ENCODE measurements at places on chromosomes 2 and 18.

- no peak for DNase-seq
These were observed 9.8 kb upstream of the LRRFIP1 start for GRCh38 chr2:237617587-237617982.

- DNase-seq = no peak
These were observed 14.4 kb downstream of the FBXO41 start for GRCh38 chr2:73269686-73270465.

DNA sequence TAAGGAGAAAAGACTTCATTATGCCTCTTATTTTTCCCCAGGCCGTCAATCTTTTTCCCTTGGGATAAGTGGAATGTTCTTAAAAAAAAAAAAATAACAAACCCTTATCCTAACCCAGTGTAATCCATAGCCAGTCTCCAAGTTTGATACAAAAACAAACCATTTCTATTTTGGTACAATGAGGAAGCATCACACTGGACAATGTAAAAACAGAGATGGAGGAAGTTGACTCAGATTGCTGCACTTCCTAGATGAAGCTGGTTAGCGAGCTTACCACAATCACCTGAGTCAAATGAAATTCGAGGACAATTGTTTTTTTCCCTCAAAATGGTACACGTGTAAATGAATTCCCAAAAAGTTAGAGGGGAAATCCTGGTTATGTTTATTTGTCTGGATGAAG lies 259.7 kb downstream of the TCF4 start:
- no peak for DNase-seq

GRCh38 chr2:143840601-143841000 lies 679.3 kb downstream of the ZEB2 start:
- no peak for DNase-seq

DNA sequence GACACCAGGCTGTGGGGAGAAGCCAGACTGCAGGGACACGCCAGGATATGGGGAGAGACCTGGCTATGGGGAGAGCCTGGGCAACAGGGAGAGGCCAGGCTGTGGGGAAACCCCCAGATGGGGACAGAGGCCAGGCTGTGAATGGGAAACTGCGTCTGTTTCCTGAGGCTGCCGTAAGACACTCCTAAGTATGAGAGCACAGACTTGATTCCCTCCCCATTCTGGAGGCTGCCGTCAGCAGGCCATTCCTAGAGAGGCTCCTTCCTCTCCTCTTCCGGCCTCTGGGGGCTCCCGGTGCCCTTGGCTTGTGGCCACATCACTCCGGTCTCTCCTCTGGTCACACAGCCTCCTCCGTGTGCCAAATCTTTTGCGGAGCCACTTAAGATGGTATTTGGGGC lies 32.3 kb downstream of the ADI1 start:
- no peak for DNase-seq
